Spinal cord (tissue), 10 donors: ENCODE measurements at places on chromosomes 5 and 9. TPM values are rescaled to one million over a fixed set of nuclear protein-coding genes. Genes with fewer than 3 reads are reported as not detected.

Gene MCIDAS
- total RNA-seq, result 0.28 TPM

Gene VCP
- total RNA-seq, result 281 TPM

Gene ASPN
- 142 TPM for total RNA-seq

Gene SLC6A3
- total RNA-seq, result 1.1 TPM

GRCh38 chr5:99621772-99622681 is 693.2 kb upstream of the CHD1 start:
- no peak for DNase-seq
